ENCODE measurements at places on chromosomes 1 and 21. TPM values are rescaled to one million over a fixed set of nuclear protein-coding genes. Genes with fewer than 3 reads are reported as not detected.

DNA sequence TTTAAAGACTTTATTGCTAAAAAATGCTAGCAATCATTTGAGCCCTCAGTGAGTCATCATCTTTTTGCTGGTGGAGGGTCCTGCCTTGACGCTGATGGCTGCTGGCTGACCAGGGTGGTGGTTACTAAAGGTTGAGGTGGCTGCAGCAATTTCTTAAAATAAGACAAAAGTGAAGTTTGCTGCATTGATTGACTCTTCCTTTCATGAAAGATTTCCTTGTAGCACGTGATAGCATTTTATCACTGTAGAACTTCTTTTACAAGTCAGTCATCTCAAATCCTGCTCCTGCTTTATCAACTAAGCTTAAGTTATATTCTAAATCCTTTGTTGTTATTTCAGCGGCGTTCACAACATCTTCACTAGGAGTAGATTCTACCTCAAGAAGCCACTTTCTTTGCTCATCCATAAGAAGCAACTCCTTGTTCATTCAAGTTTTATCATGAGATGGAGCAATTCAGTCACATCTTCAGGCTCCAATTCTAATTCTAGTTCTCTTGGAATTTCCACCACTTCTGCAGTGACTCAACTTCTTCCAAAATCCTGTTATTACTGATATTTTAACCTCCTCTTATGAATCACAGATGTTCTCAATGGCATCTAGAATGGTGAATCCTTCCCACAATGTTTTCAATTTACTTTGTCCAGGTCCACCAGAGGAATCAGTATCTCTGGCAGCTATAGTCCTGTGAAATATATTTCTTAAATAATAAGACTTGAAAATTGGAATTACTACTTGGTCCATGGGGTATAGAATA, 17.6 kb upstream of the RGS1 start:
- DNase-seq = no peak
- no peaks in the 10 kb centered on the region for H3K27me3 ChIP-seq
- no peak overlapping the region for H3K4me3 ChIP-seq
- H3K36me3 ChIP-seq = no peaks in the 10 kb centered on the region
- no peak overlapping the region for H3K27ac ChIP-seq
- peaks cover 4% of the 10 kb centered on the region for H3K4me1 ChIP-seq

The STYXL2 gene
- 0.59 TPM for total RNA-seq

The PTPN7 gene
- total RNA-seq = not detected

The TMIGD3 gene
- not detected for total RNA-seq

DNA sequence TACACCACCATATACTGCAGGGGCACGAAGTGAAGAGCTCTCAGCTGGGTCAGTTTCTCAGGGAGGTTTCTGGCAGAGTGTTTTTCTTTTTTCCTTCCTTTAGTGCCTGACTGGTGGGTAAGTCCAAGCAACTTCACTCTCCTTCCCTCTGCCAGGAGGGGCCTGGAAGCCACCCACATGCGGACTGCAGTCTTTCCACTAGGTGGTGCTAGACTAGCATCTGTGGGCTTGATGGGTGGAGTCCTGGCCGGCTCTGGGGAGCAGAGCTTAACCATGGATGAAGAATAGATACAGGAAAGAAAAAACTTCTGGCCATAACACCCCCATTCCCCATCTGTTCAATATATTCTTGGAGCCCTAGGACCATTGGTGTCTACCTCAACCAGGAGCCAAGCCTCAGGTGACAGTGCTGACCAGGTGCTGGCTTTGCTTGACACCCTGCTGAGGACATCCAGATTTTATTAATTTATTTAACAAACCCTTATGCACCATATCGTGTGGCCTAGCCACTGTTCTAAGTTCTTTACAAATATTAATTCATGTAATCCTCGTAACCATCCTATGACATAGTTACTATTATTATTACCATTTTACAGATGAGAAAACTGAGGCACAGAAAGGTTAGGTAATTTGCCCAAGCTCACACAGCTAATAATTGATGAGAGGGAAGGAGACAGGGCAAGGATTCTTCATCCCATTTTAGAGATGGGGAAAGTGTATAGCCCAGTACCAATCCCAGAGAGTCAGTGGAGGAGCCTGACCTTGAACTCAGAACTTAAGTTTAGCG, 126.7 kb upstream of the CSF3R start:
- no peaks in the 10 kb centered on the region for H3K27me3 ChIP-seq
- H3K4me1 ChIP-seq = no peaks in the 10 kb centered on the region
- no peak overlapping the region for H3K27ac ChIP-seq
- H3K4me3 ChIP-seq = no peak overlapping the region
- H3K36me3 ChIP-seq = no peaks in the 10 kb centered on the region

DNA sequence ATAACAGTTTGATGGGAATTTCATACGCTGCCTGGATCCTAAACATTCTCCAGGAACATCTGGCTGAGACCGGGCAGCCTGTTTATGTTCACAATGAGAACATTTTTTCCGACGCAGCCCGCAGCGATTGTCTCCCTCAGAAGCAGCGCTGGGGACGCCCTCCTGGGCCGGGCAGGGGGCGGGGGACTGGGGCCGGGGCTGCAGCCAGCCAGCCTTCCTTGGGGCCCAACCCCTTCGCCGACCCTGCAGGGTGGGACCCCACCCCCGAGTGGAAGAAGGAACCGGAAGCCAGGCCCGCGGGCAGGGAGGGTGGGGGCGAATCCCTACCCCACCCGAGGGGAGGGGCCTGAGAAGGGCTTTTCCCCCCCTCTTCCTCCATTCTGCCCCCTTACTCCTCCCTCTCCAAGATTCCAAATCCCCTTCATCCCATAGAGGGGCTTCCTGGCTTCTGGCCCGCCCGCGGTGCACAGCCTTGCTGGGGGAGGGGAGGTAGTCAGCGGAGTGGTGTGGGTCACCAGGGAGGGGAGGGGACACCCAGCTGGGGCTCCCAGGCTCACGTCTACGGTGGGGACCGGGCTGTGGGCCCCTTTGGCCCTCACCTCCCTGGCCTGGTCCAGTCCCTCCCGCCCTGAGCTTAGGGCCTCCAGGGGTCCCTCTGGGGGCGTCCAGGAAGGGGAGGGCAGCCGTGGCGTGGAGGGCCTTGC, 60.6 kb downstream of the WNT9A start:
- no peaks in the 10 kb centered on the region for H3K27me3 ChIP-seq
- H3K4me1 ChIP-seq = peaks cover 29% of the 10 kb centered on the region
- peak; percentile 61 for DNase-seq
- no peaks in the 10 kb centered on the region for H3K36me3 ChIP-seq
- H3K4me3 ChIP-seq = peak overlapping the region; percentile 29

DNA sequence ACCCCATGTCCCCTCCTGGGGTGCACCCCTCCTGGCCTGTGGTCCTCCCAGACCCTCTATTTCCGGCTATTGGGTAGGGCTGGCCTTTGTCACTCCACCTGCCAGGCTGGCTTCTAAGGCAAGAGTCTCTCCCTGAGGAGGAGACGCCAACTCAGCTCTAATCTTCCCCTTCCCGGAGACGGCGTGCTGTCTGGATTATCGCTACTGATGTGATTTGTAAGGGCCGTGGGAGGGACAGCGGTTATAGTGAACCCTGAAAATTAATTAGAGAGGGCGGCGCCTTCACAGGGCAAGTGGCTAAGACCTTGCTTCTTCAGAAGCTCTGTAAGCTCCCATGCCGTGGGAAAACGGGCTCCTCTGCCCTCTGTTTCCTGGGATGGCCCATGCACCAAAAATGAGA, 207.0 kb upstream of the VAMP3 start:
- H3K36me3 ChIP-seq = no peaks in the 10 kb centered on the region
- no peaks in the 10 kb centered on the region for H3K4me1 ChIP-seq
- DNase-seq = no peak

The GBP4 gene
- total RNA-seq = not detected

GRCh38 chr1:47837056-47837830, 159.9 kb downstream of the TRABD2B start:
- H3K27ac ChIP-seq = no peak overlapping the region
- no peaks in the 10 kb centered on the region for H3K27me3 ChIP-seq
- H3K4me1 ChIP-seq = peaks cover 12% of the 10 kb centered on the region
- no peak overlapping the region for H3K4me3 ChIP-seq
- H3K36me3 ChIP-seq = no peaks in the 10 kb centered on the region

DNA sequence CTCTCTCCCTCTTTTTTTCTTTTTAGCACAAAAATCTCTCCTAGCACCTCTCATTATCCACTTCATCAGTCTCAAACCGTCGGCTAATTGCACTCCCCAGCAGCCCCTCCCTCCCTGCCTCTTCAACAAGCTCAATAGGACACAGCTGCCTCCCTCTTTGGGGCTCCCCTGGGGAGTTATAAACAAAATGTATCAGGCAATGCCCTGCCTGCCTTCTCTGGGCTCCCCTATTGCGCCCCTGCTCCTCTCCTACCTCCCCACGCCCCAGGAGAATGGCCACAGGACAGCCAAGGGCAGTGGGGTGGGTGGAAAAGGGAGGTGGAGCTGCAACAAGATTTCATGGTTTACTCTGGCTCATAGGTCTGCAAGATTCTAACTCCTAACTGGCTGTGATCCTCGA, 147.1 kb upstream of the GRIK3 start:
- H3K4me3 ChIP-seq = no peak overlapping the region
- no peaks in the 10 kb centered on the region for H3K27me3 ChIP-seq
- no peaks in the 10 kb centered on the region for H3K36me3 ChIP-seq
- H3K27ac ChIP-seq = no peak overlapping the region

The DISP1 gene
- total RNA-seq = 9.2 TPM

DNA sequence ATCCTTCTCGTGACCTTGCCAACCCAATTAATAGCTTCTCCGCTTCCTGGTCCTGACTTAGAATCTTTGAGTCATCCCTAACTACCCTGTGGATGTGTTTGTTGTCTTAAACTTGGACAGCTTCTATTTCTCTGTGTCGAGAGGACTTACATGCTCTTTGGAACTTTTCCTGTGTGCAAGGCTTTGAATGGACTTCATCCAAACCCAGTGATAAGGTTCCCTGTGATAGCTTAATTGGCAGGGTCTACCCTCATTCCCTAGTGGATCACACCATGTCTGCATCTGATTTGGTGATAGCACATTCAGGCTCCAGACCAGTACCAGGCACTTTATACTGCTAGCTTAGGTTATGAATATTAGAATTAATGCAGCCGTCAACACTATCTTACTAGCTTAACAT, 378.2 kb upstream of the KAZN start:
- DNase-seq = no peak
- no peaks in the 10 kb centered on the region for H3K4me1 ChIP-seq
- no peak overlapping the region for H3K27ac ChIP-seq
- no peak overlapping the region for H3K4me3 ChIP-seq
- H3K27me3 ChIP-seq = no peaks in the 10 kb centered on the region

DNA sequence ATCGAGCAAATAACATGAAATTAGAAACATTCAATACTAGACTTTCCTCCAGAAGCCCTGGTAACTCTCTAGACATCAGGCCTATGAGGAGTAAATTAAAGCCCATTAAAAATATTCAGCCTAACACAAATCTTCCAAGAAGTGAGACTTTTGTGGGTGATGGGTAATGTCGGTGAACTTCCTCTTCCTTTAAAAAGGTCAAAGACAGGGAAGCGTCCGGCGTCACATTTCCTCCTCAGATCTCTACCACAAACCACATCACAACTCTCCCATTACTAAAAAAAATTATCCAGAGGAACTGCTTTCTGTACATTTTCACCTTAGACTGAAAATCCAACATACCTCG, 1.4 kb downstream of the EIF4G3 start:
- peak overlapping the region; percentile 100 for H3K4me3 ChIP-seq
- H3K4me1 ChIP-seq = peaks cover 19% of the 10 kb centered on the region
- H3K27me3 ChIP-seq = no peaks in the 10 kb centered on the region
- peaks cover 4% of the 10 kb centered on the region for H3K36me3 ChIP-seq
- H3K27ac ChIP-seq = no peak overlapping the region

DNA sequence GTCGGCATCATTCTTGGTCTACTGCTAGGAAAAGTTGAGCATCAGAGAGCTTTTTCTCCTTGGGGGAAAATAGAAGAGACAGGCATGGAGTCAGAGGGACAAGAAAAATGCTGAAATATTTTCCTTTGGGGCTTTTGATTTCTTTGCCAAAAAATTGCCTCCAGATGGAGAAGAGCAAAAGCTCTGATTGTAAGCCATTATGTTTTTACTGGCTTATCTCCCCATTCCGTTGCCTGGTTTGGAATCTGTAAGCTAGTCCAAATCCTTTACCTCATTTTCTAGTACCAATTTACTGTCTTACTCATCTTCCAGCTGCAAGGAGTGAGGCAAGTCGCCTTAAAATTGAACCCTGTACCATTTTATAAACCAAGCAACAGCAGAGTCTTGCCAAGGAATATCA, 23.3 kb upstream of the NBL1 start:
- no peak overlapping the region for H3K27ac ChIP-seq
- no peaks in the 10 kb centered on the region for H3K36me3 ChIP-seq
- no peak for DNase-seq
- no peak overlapping the region for H3K4me3 ChIP-seq
- H3K27me3 ChIP-seq = no peaks in the 10 kb centered on the region

DNA sequence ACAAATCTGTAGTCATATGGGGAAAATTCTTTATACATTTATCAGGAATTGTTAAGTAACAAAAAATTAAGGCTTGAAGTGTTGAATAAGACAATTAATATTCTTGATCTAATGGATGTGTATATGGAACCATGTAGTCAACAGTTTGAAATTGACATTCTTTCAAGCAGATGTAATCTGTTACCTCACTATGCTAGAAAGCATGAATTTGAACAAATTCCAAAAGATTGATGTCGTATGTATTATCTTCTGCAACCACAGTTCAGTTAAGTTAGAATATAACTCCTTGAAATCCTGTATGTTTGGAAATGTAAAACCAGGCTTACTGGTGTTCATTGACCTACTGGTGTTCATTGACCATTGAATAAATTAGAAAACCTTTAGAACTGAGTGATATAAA, 16.1 kb downstream of the CCDC18 start:
- H3K4me3 ChIP-seq = no peak overlapping the region
- no peak for DNase-seq
- no peak overlapping the region for H3K27ac ChIP-seq
- H3K36me3 ChIP-seq = peaks cover 21% of the 10 kb centered on the region
- no peaks in the 10 kb centered on the region for H3K4me1 ChIP-seq

The TUFT1 gene
- total RNA-seq = 9.3 TPM

- no peaks in the 10 kb centered on the region for H3K27me3 ChIP-seq
- no peak overlapping the region for H3K4me3 ChIP-seq
- no peak overlapping the region for H3K27ac ChIP-seq
- H3K4me1 ChIP-seq = no peaks in the 10 kb centered on the region
- no peaks in the 10 kb centered on the region for H3K36me3 ChIP-seq
Observed at GRCh38 chr1:52767596-52768280, 41.5 kb downstream of the ZYG11B start.

DNA sequence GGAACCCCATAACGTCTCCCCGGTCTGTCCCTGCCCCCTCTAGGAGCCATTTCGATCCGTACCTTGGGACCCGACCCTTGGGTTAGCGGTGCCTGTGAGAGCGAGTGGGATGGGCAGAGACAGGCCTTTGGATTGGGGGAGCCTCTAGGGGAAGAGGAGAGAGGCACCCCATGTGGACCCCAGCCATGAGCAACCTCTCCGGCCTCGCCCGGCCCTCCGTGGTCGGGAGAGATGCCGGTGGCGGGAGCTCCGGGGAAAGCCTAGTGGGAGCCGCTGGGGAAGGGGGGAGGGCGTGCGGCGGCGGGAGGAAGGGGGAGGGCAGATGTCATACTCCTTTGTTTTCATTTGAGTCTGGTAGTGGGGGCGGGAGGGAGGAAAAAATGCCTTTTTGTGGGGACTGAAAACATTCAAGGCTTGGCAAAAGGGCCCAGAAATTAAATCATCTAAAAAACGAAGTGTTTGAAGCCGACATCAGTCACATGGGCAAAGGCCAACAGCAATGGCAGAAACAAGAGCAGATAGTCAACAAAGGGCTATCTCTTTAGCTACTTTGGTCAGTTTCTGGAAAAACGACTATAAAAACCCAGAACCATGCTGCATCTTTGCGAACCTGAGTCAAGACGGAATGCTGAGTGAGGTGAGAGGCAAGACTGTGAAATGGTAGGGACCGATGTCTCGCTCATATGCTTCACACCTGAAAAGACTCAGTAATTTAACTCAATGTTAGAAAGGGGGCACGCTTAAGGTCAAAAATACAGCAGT, 758 bp downstream of the PTBP2 start:
- no peaks in the 10 kb centered on the region for H3K27me3 ChIP-seq
- peak overlapping the region; percentile 94 for H3K27ac ChIP-seq
- peak overlapping the region; percentile 97 for H3K4me3 ChIP-seq
- peaks cover 14% of the 10 kb centered on the region for H3K4me1 ChIP-seq
- DNase-seq = peak; percentile 65

The TMCO2 gene
- not detected for total RNA-seq

Data from neural progenitor cell (in vitro differentiated cells).